Tibial nerve (tissue), 4 donors: ENCODE measurements at places on chromosomes 7 and 10. TPM values are rescaled to one million over a fixed set of nuclear protein-coding genes. Genes with fewer than 3 reads are reported as not detected.

The FAM13C gene
- total RNA-seq = 10.3 TPM

The ATOH7 gene
- not detected for total RNA-seq

- no peak for DNase-seq
Observed at GRCh38 chr10:6250745-6251144, 48.0 kb downstream of the PFKFB3 start.

The GRM8 gene
- total RNA-seq = 0.59 TPM
